Hematopoietic multipotent progenitor cell treated with erythropoietin and hydrocortisone succinate and interleukin-3 and kit ligand, for 6 days (in vitro differentiated cells): ENCODE measurements at places on chromosomes 3 and 15.

DNA sequence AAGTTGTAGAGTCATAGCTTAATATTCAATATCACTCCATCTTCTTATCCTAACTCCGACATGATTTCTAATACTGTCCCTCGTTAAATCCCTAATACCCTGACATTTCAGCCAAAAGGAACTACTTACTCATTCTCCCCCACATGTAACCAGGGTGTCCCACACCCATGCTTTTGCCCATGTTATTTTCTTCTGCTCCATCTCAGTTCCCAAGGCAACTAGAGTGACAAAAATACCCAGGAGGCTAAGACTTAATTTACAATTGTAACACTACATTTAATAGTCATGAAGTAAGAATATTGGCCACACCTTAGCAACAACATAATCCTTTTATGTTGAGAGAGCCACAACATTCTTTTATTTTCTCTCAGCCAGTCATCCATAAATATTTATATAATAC lies 248.5 kb upstream of the TGFBR2 start:
- DNase-seq, result no peak

GRCh38 chr3:125132815-125133214 lies 77.0 kb upstream of the HEG1 start:
- DNase-seq, result peak; percentile 25

DNA sequence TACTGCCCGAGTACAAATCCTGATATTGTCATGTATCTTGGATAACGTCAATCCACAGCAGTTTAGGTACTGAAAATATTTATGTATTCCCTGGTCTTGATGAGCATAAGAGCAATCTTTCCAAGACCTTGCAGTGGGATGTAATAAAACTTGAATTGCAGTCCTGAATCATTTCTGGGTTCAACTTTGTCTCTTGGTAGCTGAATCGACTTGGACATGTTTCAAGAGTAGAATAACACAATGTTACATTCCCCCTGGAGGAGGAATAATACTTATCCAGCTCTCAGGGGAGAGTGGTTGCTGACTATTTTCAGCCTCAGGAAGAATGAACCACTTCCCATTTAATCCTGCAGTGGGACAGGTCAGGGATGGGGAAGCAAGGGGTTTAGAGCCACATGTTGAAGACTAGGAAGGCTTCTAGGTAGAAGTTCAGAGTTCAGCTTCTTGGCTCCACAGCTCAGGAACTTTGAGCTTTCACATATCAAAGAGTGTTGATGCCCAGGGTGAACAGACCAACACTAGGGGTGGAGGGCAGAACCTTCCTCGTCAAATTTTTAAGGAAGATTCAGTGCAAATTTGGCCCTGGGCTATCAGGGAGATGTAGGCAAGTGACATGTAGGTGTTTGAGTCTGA lies 43.4 kb upstream of the GPD1L start:
- DNase-seq, result no peak

- DNase-seq, result peak; percentile 89
Measured at GRCh38 chr3:13012221-13012691, 61.0 kb downstream of the IQSEC1 start.

- DNase-seq, result peak; percentile 71
Measured at GRCh38 chr15:40282147-40282868, 556 bp downstream of the ANKRD63 start.

DNA sequence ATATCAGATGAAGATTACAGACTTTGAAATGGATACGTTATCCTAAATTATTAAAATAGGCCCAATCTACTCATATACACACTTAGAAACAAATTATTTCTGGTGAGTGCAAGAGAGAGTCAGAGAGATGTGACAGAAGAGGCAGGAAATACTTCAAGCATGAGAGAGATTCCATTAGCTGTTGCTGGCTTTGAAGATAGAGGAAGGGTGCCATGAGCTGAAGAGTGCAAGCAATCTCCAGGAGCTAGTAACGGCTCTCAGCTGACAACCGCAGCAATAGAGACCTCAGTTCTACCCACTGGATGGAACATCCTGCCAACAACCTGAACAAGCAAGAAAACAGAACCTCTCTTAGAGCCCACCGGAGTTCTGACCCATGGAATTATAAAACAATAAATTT lies 270.7 kb upstream of the SLITRK3 start:
- no peak for DNase-seq

DNA sequence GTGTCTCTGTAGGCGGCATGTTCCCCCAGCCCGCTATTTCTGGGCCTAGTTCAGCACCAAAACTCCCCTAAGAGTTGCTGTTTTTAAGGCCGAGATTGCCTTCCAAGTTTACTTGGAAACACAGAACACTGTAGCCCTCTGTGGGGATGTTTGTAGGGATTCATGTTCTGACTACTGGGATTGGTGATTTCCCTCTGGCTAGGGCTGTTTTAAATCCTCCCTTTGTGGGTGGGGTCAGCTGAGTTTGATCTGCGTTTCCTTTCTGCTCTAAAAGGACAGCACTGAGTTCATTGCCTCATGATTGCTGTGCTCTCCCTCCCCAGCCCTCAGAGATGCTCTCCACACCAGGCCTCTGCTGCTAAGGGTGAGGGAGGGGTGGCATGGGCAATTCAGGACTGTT lies 640.6 kb upstream of the DPPA4 start:
- DNase-seq, result no peak

- peak; percentile 37 for DNase-seq
Measured at GRCh38 chr15:98599909-98600691, 48.2 kb upstream of the IGF1R start.

DNA sequence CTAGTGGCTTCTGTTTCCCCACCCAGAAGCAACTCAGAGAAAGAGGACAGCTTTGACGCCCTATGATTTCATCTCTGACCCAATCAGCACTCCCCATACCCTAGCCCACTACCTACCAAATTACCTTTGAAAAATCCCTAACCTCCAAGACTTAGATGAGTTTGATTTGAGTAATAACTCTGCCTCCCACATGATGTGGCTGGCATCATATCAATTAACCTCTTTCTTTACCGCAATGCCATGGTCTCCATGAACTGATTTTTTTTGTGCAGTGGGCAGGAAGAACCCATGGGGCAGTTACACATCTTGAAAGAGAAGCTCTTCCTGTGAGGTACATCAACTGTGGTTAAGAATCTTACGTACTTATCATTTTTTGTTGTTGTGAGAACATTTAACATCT lies 25.5 kb upstream of the APOD start:
- no peak for DNase-seq

GRCh38 chr3:38126121-38126892 lies 10.6 kb downstream of the ACAA1 start:
- DNase-seq, result no peak

DNA sequence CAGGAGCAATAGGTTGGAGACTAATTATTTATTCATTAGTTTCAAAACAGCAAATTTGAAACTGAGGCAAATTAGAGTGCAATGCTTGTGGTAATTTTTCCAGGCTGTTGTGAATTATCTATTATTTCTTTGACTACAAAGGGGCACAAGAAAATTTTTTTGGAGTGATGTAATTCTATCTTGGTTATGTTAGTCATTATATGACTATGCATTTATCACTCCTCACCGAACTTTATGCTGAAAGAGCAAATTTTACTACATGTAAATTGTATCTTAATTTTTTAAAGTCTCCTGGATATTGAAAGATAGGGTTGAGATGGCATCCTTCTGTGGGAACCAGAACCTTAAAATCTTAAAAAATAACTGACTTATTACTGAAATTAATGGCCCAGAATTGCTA lies 320.0 kb upstream of the ROBO1 start:
- DNase-seq, result no peak

- DNase-seq, result no peak
Measured at GRCh38 chr3:71684757-71685386, 40.3 kb downstream of the EIF4E3 start.

DNA sequence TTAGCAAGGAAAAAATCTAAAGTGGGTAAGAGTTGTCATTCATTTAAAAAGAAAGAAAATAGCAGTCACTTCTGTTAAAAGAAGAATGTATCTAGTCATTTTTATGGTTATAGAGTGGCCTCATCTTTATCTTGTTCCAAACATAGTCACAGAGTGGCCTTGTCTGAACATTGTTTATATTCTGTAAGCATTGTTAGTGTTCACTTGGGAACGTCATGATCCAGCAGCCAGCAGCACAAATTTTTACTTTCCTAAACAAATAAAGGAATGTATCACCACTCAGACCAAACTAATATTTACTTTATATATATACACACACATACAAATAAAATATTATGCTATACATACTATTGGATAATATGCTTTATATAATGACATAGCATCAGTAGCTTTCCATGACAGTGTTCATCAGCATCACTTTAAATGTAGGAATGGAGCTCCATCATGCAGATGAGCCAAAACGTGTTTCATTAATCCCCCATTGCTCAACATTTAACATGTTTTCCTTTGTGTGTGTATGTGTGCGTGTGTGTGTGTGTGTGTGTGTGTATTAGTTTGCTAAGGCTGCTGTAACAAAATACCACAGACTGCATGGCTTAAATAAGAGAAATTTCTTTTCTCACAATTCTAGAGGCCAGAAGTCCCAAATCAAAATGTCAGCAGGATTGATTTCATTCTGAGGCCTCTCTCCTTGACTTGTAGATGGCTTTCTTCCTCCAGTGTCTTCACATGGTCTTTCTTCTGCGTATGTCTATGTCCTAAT lies 39.6 kb upstream of the GYG1 start:
- no peak for DNase-seq

DNA sequence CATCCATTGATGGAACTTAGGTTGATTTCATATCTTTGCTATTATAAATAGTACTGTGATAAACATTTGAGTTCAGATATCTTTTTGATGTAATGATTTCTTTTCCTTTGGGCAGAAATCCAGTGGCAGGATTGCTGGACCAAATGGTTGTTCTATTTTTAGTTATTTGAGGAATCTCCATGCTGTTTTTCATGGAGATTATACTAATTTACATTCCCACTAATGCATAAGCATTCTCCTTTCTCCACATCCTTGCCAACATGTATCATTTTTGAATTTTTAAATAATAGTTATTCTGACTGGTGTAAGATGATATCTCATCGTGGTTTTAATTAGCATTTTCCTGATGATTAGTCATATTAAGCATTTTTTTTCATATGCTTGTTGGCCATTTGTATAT lies 144.0 kb upstream of the SUCLG2 start:
- no peak for DNase-seq

- peak; percentile 64 for DNase-seq
Measured at GRCh38 chr15:55277116-55277564, 12.5 kb downstream of the RAB27A start.

- no peak for DNase-seq
Measured at GRCh38 chr3:140164922-140165590, 230.1 kb downstream of the CLSTN2 start.

DNA sequence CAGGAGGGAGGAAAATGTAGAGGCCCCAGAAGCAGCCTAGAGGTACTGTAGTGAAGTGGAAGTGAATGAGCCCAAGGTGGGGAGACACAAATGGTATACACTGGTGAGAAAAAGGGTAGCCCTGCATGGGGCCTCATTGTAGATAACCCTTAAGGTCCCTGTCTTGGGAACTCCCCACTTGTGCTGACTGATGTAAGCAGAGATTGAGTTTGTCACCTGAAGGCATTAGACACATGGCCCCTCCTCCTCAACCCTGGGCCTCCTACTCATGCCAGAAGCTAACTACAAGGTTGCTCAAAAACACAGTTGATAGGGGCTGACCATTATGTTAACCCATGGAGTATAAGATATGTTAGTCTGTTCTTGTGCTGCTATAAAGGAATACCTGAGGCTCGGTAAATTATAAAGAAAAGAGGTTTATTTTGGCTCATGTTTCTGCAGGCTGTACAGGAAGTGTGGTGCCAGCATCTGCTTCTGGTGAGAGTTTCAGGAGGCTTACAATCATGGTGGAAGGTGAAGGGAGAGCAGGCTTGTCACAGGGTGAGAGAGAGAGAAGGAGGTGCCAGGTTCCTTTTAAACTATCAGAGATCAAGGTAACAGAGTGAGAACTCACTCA lies 84.6 kb upstream of the RNU6-1 start:
- DNase-seq, result no peak

GRCh38 chr15:98812716-98813446 lies 164.5 kb downstream of the IGF1R start:
- DNase-seq, result peak; percentile 96

DNA sequence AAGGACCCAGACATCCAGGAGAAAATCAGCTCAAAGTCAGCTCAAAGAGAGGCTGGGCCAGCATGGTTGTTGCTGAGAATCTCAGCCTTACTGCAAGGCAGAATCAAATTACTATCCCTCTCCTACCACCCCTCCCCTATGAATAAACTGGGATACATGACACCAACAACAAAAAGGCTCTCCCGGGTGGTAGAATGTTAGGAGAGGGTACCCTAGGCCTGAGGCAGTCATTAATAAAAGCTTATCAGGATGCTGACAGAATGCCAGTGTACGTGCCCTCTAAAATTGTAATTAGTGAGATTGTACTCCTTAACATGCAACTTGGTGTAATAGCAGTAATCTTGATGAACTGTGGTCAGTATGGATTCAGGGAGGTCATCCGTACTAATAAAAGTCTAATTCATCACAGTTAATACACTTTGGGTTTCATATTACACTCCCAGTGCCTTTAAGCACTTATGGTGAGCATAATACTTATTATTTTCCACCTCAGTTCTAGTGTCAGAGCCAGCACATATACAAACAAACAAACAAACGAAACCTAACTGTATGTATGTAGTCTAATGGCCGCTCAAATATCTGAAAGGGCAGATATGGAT lies 76.5 kb downstream of the B3GALNT1 start:
- no peak for DNase-seq

GRCh38 chr3:43748179-43748578 lies 57.4 kb downstream of the ABHD5 start:
- DNase-seq, result no peak

DNA sequence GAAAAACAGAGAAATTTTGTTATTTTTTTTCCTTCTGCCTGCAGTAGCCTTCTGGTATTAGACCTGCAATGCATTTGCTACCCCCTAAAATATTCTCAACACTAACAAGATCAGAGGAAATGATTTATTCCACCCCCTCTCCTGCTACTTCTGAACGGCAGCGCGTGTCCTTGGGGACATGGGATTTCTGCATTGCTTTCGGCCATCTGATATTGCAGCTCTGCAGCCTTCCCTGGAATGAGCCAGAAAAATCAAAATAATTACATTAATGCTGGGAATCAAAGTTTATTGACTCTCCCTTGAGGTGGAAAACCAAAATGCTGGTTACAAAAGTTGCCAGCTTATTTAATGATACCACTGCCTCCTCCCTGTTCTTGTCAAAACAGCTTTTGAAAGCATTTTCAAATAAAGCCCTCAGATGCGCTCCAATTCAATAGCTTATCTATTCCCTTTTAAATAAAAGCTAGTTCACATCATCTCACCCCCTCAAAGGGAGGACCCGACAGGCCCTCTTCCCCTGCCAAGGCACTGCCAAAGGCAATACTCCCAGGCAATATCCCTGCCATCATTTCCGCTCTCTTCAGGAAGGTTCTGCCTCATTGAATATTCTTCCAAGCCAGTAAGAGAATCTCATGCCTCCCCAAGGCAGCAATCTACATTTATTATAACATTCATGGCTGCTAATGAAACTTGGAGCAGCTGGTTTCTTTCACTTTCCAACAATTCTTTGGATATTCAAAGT lies 96.6 kb downstream of the FHIT start:
- no peak for DNase-seq

- DNase-seq, result peak; percentile 84
Measured at GRCh38 chr15:64895285-64896065, 16.2 kb upstream of the ANKDD1A start.

- no peak for DNase-seq
Measured at GRCh38 chr3:188139466-188139865, 14.5 kb upstream of the LPP start.
